ENCODE measurements at places on chromosomes 12 and 14.
A peak's percentile ranks its signal among the peaks of the same experiment; 100 is the strongest.

DNA sequence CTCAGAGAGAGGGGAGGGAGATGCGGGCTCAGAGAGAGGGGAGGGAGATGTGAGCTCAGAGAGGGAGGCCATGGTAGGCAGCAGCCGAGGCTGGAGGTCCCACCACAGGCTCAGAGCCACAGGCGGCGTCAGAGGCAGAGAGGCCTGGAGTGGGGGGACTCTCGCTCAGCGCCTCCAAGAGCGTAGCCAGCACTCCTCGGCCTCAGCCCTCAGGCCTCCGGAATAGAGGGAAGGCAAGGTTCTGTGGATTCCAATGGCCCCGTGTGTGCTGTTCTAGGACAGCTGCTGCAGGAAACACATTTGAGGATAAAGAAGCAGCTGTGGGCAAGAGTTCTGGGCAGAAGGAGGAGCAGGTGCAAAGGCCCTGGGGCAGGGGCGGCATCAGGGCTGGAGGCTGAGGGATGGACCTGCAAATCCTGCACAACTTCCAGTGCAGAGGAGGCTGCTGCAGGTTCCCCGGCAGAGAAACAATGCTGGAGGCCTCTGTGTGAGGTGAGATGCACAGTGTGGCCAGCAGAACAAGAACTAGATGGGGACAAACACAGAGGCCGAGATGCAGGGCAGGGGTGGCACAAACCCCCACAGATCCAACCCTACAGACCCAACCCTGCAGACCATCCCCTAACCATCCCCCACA is 59.1 kb upstream of the GALNT9 start:
- DNase-seq: no peak

- DNase-seq: no peak
These were observed 12.9 kb downstream of the GNG2 start for GRCh38 chr14:51873221-51873893.

GRCh38 chr14:29805415-29806123 is 122.1 kb downstream of the PRKD1 start:
- DNase-seq: no peak

GRCh38 chr14:71287567-71287966 is 380.3 kb downstream of the PCNX1 start:
- no peak for DNase-seq

DNA sequence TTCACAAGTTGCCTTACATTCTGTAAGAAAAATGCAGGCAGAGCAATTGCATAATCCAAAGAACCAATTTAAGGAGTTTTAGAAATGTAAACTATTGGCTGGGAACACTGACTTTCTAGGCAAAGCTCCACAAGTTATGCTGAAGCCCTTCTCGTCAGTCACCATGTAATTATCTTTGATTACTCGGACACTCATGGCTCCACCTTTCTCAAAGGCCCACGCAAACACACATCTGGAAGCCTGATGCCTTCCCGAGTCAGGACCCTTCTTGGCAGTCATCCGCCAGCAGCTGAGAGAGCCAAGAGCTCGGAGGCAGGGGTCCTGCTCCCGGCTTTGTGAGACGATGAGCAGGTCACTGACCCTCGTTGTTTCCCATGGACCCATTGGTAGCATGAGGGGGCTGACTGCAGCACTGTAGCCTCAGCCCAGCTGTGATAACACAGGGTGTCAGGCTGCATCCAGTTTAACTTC is 202.2 kb downstream of the TMEM132D start:
- no peak for DNase-seq

DNA sequence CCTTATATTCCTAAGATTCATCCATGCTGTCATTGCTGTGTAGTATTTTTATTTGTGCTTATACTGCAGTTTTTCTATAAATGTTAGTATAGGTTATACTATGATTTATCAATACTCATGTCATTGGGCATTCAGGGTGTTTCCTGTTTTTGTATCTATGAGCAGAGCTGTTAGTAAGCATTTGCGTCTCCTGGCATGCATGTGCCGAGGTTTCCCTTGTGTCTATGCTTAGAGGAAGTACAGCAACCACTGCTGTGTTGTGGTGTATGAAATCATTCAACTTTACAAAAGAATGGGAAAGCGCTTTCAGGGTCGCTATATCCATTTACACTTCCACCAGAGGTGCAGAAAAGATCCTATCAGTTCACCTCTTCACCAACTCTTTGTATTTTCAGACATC is 122.7 kb downstream of the RGS6 start:
- no peak for DNase-seq

DNA sequence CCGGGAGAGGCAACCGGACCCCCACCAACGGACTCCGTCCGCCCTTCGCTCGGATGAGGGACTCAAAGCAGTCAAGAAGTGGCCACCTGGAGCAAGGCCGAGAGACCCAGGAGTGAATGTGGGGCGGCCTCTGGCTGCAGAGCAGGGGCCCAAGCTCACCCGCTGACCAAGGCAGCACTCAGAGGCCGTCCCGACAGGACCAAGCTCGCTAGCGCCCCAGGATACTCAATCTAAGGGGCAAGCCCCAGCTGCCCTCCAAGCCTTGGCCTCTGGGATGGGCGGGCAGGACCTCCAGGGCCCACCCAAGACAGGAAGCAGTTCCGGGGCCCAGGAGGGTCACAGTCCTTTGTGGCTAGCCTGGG is 936 bp downstream of the AKT1 start:
- DNase-seq: peak; percentile 11

DNA sequence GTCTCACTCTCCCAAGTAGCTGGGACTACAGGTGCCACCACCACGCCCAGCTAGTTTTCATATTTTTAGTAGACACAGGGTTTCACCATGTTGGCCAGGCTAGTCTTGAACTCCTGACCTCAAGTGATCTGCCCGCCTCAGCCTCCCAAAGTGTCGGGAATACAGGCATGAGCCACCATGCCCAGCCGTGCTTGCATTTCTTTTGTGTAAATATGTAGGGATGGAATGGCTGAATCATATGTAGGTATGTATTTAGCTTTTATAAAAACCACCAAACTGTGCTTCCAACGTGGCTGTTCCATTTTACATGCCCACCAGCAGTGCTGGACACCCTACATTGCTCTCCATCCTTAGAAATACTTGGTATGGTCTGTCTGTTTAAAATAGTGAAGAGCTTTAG is 32.8 kb upstream of the CLMN start:
- no peak for DNase-seq

GRCh38 chr14:66135831-66136230 is 350.3 kb upstream of the CCDC196 start:
- DNase-seq: no peak

GRCh38 chr14:52106840-52107239 is 38.0 kb upstream of the NID2 start:
- no peak for DNase-seq

DNA sequence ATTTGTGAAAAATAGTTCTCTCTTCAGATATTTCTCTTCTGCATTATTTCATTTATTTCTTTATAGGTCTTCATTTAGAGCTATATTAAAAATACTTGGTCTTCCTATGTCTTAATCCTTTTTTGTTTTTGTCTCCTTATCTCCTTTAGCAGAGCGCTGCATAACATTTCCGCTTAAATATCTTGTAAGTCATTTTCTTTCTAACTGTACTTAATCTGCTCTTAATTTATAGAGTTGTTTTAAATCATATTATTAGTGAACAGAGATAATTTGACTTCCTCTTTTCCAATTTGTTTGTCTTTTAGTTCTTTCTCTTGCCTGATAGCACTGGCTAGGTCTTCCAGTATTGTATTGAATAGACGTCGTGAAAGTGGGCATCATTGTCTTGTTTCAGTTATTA is 18.0 kb downstream of the LUM start:
- DNase-seq: no peak

DNA sequence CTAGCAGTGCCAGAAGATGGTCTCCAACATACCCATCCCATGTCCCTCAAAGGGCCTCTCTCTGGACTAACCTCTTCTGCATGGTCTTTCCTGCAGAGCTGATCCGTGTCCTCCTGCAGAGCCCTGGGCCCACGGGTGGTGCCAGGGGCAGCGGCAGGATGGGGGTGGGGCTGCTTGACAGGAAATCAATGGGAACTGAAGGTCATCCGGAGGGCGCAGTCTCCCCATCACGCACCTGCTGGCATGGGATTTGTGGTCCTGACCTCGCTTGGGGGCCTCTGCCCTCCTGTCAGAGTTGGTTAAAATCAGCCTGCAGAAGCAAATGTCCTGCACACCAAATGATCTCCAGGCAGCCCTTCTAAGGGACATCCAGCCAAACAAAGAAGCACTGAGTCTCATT is 110.2 kb downstream of the DPF3 start:
- DNase-seq: no peak

DNA sequence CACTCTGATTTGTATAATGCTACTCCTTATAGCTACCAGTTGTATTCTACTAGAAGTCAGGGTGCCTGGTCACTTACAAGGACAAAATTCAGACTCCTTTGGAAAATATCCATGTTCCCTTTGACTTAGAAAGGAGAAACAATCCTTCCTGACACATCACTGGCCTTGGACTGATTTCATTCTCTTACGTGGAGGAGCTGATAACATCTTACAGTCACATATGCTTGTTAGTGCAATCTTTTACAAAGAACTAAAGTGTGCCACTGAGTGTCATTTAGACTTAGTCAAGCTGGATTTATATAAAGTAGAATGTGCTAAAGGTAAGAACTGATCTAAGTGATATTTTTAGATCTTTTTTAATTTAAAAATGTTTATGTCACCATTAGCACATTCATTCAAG is 131.0 kb upstream of the TMTC2 start:
- DNase-seq: no peak

- no peak for DNase-seq
These were observed 142.7 kb downstream of the TMEM117 start for GRCh38 chr12:43978556-43978955.

DNA sequence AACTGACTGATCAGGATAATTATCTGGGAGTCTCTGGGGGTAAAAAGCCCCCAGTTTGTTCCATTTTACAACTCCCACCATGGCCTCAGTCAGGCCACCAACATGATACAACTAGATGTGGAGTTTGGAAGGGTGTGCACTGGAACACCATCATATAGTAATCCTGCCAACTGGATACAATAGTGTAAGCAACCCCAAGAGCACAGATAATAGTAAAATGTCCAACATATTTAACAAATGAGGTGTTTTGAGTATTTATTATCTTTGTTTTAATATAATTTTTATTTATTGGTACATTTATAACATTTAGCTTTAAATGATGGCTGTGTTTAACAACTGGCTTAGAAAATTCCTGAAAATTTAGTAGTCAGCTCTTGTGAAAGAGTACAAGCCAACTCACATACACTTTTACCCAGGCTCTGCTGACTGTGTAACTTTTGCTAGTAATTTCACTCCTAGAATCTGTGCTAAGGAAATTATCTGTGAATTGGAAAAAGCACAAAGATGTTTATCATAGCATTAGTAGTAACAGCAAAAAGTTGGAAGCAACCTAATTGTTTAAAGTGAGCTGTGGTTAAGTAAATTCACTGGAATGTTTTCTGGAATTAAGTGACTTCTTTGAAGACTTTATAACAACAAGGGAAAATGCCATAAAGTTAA is 196.8 kb downstream of the RAD51B start:
- no peak for DNase-seq

DNA sequence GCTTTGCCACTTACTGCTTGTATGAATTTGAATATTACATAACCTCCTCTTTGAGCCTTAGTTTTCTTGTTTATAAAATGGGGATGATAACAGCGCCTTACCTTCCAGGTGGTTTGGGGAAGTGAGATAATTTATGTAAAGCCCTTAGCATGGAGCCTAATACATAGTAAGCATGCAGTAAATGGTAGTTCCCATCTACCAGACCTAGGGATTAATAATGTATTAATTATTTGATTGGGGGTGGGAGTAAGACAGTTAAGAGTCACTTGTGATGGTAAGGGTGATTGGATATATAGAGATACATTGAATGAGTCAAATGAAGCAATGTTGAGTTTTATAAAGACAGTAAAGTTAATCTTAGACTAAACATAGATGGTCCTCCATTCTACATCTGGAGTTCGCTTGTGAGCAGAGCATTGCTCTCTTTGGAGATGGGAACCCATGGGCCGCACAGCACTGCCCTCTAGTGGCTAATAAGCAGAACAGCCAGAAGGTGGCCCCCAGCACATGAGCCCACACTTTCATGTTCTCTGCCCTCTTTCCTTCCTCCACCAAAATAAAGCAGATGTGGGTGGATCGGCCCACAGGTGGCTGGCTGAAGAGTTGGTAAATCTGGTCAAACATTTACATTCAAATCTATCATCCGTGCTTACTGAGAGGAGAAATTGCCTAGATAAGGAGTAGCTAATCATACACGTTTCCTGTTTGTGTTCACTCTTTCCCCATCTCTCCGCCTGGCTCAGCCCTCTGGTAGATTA is 26.5 kb upstream of the TAMALIN start:
- DNase-seq: peak; percentile 71

DNA sequence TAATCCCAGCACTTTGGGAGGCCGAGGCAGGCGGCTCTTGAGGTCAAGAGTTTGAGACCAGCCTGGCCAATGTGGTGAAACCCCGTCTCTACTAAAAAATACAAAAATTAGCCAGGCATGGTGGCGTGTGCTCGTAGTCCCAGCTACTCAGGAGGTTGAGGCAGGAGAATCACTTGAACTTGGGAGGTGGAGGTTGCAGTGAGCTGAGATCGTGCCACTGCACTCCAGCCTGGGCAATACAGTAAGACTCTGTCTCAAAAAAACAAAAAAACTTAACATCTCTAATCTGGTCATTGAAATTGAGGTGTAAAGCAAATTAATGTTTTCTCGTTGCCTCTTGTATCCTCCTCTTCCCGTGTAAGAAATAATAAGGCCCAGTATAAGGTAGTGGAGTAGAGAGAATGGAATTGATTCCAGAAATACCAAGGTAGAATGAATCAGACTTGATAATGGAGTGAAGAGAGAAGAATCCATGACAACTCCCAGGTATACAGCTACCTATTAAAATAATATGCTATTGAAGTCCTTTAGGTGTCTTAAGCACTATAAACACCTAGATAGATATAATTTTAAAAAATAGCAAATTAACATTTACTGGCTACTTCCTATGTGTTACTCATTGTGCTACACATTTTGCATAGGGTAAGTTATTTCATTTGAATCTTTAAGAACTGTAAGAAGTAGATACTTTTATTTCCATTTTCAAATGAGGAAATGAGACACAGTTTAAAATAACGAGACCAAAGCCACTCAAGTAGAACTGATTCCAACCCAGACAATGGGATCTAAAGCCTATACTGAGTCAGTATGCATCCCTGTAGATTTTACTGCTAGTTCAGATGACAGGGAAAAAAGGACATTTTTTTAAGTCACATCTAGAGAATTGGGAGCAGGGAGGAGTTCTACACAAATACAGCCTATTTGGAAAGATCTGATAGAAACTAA is 23.2 kb downstream of the RAP1B start:
- DNase-seq: no peak

DNA sequence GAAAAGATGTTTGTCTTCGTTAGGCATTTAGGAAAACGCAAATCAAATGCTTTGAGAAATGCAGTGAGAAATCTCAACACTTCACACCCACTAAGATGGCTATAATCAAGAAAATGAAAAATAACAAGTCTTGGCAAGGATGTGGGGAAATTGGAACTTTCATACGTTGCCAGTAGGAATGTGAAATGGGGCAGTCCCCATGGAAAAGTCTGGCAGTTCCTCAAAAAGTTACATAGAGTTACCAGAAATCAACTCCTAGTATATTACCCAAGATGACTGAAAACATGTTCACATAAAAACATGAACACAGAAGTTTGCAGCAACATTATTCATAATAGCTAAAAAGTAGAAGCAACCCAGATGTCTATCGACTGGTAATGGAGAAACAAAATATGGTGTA is 41.5 kb upstream of the LRTM2 start:
- DNase-seq: no peak

Data from hematopoietic multipotent progenitor cell treated with erythropoietin and hydrocortisone succinate and interleukin-3 and kit ligand, for 15 days (in vitro differentiated cells).